Testis (tissue), 5 donors: ENCODE measurements at places on chromosomes 3 and 15.

GRCh38 chr3:66019896-66020295 lies 18.8 kb downstream of the MAGI1 start:
- H3K4me3 ChIP-seq: no peak overlapping the region
- DNase-seq: no peak
- H3K4me1 ChIP-seq: no peaks in the 10 kb centered on the region
- no peak overlapping the region for H3K27ac ChIP-seq
- H3K27me3 ChIP-seq: no peaks in the 10 kb centered on the region

GRCh38 chr3:14334936-14335335 lies 67.5 kb upstream of the SLC6A6 start:
- DNase-seq: no peak
- H3K4me3 ChIP-seq: no peak overlapping the region
- H3K27ac ChIP-seq: no peak overlapping the region
- H3K36me3 ChIP-seq: no peaks in the 10 kb centered on the region
- H3K4me1 ChIP-seq: no peaks in the 10 kb centered on the region

- H3K27ac ChIP-seq: no peak overlapping the region
- H3K36me3 ChIP-seq: no peaks in the 10 kb centered on the region
- H3K4me1 ChIP-seq: peaks cover 16% of the 10 kb centered on the region
- DNase-seq: no peak
Observed at GRCh38 chr15:77059786-77060361, 11.0 kb downstream of the TSPAN3 start.

DNA sequence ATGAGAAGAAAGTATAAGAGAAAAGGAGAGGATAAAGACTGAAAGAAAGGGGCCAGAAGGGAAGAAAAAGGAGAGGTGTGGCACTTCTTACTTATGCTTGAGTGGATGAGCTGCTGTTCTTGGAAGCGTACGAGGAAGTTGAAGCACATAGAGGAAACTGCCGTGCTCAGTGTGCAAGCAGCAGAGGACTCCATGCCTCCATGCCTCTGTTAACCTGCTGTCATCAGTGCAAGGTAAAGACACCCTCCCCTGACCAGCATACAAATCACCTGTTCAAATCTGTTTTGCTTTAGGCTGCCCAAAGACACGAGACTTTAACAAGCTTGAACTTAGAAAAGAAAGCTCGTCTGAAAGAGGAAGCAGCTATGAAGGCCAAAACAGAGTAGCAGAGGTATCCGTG lies 6.4 kb downstream of the WDR5B start:
- H3K27ac ChIP-seq: no peak overlapping the region
- no peaks in the 10 kb centered on the region for H3K36me3 ChIP-seq
- H3K4me1 ChIP-seq: peaks cover 2% of the 10 kb centered on the region
- no peak overlapping the region for H3K4me3 ChIP-seq
- no peaks in the 10 kb centered on the region for H3K27me3 ChIP-seq
